ENCODE measurements at places on chromosomes 7 and 10. TPM values are rescaled to one million over a fixed set of nuclear protein-coding genes. Genes with fewer than 3 reads are reported as not detected.

Gene FANK1
- total RNA-seq: 3.0 TPM

Gene TMEM229A
- total RNA-seq: not detected

Gene MYH16
- 0.51 TPM for total RNA-seq

Gene ACBD7
- total RNA-seq: 1.0 TPM

All from A549 treated with RU486 at 1 μM for 4 hours (cell line).